ENCODE measurements at places on chromosomes 12 and 14.

DNA sequence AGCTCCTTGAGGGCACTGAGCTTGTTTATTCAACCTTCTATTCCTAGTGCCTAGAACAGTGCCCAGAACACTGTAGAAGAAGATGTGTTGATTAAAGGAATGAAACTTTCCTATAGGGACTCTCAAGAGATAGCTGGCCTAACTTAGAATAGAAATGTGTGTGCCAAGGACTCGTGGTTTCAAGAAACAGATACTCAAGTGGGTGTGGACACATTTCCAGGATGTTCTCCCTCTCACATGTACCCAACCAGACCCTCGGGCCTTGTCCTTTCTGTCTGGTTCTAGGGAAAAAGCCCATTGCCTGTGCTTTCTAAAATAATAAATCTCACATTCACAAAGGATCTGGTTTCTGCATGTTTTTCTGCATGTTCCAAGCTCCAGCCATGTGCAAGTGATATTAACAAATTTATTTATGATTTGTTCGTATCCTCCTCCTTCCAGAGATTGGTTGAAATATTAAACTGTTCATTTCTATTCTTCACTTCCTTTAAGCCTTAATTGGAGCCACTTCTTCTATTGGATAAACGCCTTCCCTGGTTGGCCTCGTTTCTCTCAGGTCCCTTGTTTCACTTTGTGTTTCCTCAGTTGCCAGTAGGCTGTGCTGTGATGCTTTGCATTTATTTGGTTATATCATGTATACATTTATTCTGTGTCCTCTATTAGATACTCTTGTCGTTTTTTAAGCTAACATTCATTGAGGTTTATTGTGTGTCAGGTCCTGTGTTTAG lies 89.8 kb downstream of the CRADD start:
- DNase-seq: no peak

GRCh38 chr14:42734041-42734440 lies 1127.4 kb downstream of the LRFN5 start:
- no peak for DNase-seq

GRCh38 chr12:104827587-104827986 lies 130.5 kb downstream of the SLC41A2 start:
- DNase-seq: no peak

GRCh38 chr14:105945896-105946295 lies 419.5 kb downstream of the TMEM121 start:
- DNase-seq: no peak

- DNase-seq: no peak
Observed at GRCh38 chr14:54329082-54329695, 67.6 kb upstream of the CDKN3 start.

- no peak for DNase-seq
Observed at GRCh38 chr12:77842430-77842829, 11.7 kb downstream of the NAV3 start.

GRCh38 chr12:119713551-119714031 lies 45.7 kb downstream of the PRKAB1 start:
- no peak for DNase-seq

DNA sequence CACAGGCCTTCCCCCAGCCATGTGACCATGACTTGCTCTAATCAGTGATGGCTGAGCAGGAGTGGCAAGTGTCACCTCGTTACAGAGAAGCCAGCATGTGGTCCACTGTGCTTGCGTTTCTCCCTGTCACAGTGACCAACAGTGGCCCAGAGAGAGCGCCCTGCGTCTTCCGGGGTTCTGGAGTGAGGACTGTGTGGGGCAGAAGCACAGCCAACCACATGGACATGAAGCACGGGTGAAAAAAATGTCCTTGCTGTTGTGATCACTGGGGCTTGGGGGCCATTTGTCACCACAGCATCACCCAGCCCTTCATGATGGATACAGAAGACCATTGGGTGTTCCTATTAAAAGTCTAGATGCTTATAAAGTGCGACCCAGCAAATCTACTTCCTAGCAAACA lies 174.6 kb upstream of the C14orf180 start:
- no peak for DNase-seq

DNA sequence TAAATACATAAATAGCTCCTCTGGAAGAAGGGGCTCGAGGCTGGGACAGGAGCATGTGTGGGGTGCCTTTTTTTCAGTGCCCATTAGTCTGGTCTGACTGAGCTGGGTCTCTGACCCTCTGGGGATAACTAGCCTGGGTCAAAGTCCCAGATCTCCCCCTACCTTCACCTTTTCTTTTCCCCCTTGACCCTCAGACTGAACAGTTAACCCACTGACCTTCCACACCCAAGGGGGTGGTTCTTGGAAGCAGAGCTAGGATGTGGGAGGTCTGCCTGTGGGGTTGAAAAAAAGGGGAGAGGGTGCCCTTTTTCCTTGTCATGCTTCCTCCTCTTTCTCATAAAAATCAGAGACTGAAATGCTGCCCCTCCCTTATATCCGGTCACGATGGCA lies 925 bp upstream of the GLI1 start:
- DNase-seq: no peak

GRCh38 chr14:103727313-103727980 lies 11.8 kb downstream of the ZFYVE21 start:
- no peak for DNase-seq

GRCh38 chr12:4272424-4273272 lies 914 bp upstream of the CCND2 start:
- DNase-seq: no peak

DNA sequence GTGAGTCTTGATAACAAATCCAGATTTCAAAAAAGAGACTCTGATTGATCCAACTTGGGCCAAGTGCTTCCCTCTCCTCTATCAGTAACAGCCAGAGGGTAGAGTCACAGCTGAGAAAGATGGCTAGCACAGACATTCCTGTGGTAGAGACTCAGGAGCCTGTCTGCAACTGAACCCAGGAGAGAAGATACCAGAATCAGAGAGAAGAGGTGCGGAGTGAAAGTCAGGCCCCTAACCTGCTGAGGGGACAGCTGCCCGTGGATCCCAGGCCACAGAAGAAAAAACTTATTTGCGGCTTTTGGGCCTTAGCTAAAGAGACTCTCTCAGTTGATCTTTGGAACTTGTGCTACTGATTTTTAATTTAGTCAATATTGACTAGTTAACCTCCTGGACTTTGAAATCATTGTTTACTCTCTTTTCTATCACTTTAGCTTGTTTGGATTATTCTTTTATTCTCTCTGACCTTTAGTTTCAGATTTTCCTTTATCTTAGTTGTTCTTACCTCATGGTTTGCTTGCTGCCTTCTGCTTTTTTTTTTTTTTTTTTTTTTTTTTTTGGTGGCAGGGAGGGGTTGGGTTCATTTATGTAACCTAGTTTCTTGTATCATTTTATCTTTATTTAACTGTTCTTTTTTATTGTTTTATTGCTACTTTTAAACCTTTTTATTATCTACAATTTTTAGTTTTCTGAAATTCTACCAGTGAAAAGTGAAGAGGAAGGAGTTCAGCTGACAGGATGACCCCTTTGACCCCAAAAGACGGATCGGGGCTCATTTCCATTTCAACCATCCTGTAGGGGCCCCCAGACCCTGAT lies 154.9 kb upstream of the KRR1 start:
- no peak for DNase-seq

- DNase-seq: no peak
Observed at GRCh38 chr14:75439989-75440388, 12.2 kb downstream of the JDP2 start.

GRCh38 chr14:36874396-36875138 lies 212.9 kb downstream of the PAX9 start:
- no peak for DNase-seq

DNA sequence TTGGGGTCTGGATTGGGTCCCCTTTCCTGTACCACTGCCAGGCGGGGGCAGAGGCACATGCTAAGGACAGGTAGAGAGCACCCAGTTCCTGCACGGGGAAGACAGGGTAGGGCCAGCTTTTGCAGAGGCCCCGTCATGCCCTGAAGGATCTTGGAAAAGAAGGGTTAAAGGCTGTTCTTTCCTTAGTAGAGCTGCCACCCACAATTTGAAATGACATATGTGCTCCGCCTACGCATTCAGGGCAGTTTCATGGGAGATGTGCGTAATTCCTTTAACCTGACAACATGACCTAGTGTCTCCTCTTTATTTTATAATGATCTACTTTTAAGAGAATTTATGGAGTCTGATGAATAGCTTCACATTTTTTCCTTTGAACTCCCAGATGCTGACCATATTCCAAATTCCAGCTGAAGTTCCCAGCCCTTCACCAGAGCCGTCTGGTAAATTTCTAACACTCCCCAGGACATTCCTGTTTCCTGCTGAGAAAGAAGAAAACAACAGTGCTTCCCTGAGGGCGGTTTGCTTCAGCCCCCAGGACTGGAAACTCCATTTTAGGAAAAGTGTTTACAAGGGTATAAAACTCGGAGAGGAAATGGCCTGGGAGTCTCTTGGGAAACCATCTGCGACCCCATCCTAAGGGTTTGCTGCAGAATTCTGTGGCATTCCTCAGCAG lies 58.9 kb upstream of the PLEKHG3 start:
- DNase-seq: no peak

DNA sequence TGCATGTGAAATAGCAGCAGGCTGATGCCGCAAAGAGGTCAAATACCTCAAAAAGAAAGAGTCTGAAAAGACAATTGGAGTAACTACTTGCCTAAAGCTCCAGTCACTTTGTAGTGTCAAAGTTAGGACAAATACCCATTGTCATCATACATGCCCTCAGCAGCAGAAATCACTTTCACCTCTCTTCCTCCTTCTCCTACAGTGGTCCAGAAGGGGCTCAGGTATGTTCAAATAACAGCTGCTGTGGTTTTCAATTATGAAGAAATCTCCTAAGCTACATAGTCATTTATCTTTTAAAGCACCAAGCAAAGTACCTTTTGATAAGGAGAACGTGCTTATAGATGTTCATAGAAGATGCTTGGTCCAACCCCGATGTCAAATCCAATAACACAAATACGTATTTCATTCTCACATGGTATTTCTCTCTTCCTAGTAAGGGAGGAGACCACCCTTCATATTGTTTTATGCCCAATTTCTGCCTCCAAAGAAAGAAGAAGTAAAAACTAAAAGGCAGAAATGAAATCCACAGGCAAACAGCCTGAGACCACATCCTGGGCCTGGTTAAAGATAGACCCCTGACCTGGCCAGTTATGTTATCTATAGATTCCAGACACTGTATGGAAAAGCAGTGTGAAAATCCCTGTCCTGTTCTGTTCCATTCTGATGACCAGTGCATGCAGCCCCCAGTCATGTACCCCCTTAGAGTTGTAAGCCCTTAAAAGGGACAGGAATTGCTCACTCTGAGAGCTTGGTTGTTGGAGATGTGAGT lies 23.7 kb downstream of the GYS2 start:
- DNase-seq: no peak

DNA sequence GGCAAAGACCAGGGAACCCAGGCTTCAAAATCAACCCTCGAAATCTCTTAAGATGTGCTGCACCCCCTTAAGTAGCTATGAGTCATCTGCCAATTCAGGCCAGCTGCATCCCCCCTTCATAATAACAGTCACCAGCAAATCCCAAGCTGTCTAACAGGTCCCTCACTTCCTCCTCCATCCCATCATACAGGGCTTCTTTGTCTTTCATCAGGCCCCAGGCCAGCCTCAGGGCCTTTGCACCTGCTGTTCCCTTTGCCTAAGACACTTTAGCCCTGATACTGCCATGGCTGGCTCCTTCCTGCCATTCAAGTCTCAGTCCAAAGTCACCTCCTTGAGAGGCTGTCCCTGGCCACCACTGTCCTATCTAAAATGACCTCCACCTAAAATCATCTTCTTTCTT lies 4.0 kb downstream of the RASAL1 start:
- DNase-seq: no peak

DNA sequence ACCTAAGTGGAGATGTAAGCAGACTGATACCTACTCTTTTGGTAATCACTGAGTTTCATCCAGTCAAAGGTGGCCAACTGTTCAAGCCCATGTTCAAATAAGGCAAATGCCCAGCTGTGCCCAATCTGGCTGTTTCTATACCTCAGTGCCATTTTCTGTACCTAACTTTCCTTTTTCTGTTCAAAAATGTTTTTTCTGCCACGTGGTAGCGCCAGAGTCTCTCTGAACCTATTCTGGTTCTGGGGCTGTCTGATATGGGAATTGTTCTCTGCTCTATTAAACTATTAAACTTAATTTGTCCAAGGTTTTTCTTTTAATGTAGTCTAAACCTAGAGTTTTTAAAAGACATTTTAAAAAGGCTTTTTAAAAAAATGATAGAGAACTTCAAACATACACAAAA lies 391.2 kb downstream of the NOVA1 start:
- no peak for DNase-seq

DNA sequence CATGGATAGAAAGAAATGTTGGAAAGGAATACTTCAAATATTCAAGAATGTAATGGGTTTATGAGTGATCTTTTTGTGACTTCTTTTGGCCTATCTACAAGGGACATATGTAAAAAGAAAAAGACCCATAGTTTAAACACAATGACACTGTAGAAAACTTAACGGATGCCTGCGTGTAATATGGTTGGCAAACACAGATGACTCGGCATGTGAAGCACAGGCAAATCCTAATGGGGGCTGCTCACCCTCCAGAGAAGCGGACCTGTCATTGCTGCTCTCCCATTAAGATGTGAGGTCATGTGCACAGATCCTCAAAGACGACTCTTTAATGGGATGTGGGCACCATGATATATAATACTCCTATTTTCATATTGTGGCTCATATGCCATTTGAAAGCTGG lies 366.6 kb upstream of the TMEM132C start:
- DNase-seq: no peak

DNA sequence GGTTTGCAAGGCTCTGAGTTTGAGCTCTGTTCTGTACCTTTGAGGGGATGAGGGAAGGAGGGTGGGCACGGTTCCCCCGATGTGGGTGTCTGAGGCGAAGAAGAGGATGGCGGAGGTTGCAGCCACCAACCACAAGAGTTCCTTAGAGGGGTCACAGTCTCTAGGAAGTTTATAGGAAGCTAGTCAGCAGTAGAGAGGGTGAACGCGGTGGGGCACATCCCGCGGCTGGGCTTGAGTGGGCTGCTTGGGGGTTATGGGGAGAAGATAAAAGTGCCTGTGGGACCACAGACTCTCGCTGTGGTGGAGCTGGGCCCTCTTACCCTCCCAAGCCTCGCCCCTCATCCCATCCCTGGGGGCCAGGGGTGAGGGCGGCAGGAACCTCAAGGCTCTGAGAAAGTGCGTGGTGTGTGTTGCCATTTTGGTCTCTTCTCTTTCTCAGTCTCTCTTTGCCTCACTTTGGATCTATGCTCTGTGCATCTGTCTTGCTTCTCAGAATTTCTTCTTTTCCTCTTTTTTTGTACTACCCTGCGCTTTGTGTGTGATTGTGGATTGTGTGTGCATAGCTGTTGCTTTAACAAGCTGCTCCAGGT lies 2.7 kb downstream of the CD4 start:
- DNase-seq: no peak
